T-helper 17 cell (primary cell): ENCODE measurements at places on chromosomes 16 and 17.

- no peak for DNase-seq
These were observed 282.0 kb downstream of the MAP2K4 start for GRCh38 chr17:12302711-12303110.

GRCh38 chr17:56499799-56500388 lies 93.6 kb upstream of the NOG start:
- no peak for DNase-seq

GRCh38 chr17:41048441-41048840 lies 1.3 kb upstream of the KRTAP2-1 start:
- DNase-seq: no peak

- no peak for DNase-seq
These were observed 17.8 kb upstream of the HNF1B start for GRCh38 chr17:37762666-37763065.

GRCh38 chr16:11915644-11916523 lies at the start of gene GSPT1:
Gene GSPT1, minus strand, starts transcription at chr16:11915956. Its CDS starts 236 bp downstream, at chr16:11915720.
- DNase-seq: peak; percentile 98
